ENCODE measurements at places on chromosomes 5 and 9.

GRCh38 chr5:180830253-180831138 is 27.9 kb upstream of the MGAT1 start:
- no peak for DNase-seq

DNA sequence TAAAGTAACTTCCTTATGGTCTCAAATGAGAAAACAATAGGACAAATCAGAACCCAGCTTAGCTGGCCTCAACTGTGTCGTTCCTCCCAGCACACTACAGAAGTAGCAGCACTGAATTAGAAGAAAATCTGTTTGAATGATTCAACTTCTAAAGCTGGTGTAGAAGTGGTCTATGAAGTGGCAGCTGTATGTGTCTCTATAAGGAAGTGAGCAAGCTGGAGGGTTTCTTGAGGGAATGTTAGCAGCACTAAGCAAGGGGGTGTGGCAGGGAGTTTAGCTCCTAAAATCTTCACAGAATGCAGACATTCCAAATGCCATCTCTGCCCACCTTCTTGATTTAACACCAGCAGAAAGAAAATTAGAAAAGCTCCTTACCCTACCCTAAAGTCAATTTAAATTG is 4.1 kb downstream of the KLF9 start:
- no peak for DNase-seq

GRCh38 chr9:105083256-105083655 is 155.3 kb upstream of the ABCA1 start:
- DNase-seq, result no peak

- no peak for DNase-seq
Measured at GRCh38 chr5:43973318-43973717, 370.3 kb downstream of the NNT start.

DNA sequence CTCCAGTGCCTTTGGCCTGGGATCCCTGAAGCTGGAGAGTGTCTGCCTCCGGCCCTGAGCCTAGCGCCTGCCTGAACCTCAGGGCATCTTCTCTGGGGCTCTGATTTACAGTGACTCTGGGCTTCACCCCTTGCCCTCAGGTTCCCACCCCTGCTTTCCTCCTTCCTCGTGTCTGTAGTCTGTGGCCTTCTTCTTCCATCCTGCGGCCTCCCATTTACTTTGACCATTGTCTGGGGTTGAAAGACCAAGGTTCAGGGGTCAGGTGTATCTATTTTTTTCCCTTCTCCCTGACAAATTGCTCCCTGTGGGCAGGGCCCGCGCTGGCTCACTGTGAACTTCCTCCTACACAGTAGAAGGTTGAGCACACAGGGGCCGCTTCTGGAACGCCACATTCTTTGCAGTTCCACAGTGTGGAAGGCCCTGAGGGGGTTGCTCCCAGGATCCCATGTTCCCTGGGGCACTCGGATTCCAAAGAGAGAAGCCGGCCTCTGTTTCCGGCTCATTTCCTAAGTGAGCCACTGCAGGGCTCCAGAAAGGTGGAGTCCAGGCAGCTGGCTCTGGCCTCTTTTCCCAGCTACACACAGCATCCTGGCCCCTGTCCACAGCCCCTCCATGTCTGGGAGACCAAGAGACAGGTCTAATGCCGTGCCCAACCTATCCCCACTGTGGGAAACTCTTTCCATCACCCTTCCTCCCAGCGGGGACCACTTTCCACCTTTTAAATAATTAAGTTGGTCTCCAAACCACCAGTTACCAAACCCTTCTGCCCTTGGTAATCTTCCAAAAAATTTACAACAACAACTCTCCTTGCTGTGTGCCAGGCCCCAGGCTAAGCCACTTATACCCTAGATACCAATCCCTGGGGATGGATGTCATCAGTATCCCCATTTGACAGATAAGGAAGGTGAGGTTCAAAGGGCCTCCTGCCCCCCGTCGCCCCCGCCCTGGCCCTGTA is 140.3 kb upstream of the IER5L start:
- peak; percentile 25 for DNase-seq

GRCh38 chr5:100800562-100800961 is 102.5 kb downstream of the ST8SIA4 start:
- no peak for DNase-seq

- DNase-seq, result no peak
Measured at GRCh38 chr5:158614951-158615350, 484.8 kb downstream of the EBF1 start.

- DNase-seq, result peak; percentile 75
Measured at GRCh38 chr9:36991516-36992134, 42.4 kb downstream of the PAX5 start.

DNA sequence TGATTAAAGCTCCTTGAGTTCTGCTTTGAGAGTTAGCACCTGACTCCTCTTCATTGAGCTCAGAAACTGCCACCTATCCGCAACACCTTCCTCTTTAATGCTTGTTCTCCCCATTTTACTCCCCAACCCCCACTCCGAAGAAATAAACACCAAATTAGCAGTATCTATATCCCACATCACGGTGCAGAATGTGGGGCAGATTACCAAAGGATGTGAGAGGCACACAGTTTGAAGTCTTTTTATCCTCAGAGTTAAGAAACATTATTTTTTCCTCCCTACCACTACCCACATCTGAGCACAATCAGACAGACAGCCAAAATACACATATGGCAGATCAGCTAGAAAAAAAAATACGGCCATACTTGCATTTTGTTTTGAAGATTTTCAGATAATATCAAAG is 26.1 kb upstream of the IL7R start:
- DNase-seq, result no peak

GRCh38 chr9:112361601-112362000 is 18.3 kb upstream of the HSDL2 start:
- no peak for DNase-seq

DNA sequence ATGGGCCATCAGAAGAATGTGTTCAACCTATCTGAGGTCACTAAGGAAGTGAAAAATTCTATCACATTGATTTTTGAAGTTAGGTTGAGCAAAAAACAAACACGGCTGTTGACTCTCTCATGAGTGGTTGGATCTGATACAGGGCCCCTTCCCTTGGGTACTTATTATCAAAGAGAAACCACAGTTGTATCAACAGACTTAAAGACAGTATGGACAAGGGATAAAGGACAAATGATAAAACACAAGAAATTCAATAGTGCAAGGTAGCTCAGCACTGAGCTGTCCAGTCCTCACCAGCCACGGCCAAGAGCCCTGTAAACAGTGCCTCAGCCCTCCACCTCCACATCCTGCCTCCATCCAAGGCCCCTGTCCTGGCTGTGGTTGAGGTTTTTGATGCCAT is 86.9 kb downstream of the UBE2QL1 start:
- no peak for DNase-seq

DNA sequence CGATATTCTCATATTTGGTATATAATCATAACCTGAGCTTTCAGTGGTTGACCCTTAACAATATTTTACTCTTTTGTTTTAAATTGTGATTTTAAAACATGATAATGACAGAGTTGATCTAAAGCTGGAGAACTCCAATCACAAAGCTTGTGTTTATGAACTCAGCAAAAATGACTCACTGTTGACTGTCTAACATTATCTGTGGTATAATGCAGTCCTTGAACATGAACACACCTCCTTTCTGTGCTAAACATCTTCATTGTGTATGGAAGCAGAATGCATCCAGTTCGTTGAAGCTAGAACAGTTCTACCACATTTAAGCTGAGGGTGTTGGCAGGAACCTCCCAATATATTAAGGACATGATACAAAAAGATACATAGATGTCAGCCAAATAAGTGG is 1030.2 kb upstream of the SEMA6A start:
- no peak for DNase-seq

DNA sequence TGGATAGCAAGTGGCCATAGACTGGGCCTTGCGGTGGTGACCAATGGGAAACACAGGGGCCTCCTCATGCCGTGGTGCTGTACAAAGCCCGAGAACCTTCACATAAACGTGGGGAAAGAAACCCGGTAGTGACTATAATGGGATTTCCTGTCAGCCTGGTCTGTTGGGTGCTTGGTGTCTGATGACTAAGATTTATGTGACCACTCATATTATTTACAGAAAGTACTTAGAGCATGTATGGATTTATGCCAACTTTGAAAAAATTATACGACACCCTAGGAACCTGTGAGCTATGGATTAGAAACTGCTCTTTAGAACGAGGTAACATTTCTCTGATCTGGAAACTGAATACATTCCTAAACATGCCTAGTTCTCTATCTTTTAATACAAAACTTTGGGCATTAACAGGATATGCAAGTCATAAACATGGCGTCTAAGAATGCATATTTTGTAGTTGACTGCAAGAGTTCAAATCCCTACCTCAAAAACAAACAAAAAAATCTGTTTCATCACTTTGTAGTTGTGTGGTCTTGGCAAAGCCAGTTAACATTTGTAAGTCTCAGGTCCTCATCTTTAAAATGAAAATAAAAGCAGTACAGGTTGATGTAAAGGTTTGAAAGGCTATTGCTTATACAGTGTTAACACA is 85.4 kb downstream of the TMEM167A start:
- DNase-seq, result no peak

- no peak for DNase-seq
Measured at GRCh38 chr5:106860398-106861044, 810.2 kb downstream of the EFNA5 start.

- no peak for DNase-seq
Measured at GRCh38 chr9:8871796-8872445, 1072.3 kb upstream of the DMAC1 start.

DNA sequence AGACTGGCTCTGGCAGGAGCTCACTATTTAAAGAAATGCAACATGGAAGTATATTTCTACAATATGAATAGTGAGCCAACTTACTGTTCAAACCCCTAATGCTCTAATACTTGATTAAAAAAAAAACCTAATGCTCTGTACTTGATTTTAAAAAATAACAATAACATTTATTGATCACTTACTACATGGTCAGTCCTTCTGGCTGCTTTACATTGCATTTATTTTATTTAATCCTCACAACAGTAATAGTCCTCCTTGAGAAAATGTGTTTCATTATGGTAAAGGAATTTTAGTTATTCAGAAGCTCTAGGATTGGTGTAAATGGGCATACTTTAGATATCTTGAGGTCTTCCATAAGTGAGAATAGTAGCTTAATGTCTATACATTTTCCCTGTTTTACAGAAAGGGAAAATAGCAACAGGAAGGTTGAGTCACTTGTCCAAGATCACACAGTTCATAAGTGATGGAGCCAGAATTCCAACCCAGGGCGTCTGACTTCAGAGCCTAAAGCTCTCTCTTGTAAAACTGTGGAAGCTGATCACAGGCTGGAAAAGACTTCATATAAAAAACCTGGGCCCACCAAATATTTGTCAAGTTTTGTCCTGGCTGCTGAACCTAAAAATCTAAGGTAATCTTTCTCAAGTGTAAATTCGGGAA is 1.0 kb downstream of the STARD4 start:
- DNase-seq, result no peak

DNA sequence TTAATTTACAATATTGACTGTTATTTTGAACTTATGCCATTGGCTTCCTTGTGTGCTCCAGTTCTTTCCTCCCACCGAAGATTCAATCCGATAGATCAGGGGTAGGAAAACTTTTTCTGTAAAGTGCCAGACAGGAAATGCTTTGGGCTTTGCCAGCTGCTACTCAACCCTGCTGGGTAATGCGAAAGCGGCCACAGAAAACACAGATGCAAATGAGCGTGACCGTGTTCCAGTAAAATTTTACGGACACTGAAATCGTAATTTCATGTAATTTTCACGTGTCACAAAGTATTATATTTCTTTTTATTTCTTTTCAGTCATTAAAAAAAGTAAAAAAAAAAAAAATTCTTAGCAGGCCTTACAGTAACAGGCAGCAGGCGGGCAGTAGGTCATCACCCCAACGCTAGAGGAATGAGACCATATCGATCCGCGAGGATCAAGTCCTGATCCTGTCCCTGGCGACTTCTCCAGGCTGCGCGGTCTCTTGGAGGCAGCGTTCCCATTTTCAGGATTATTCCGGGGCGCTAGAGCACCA is 599 bp downstream of the NMRK1 start:
- no peak for DNase-seq
